ENCODE measurements at places on chromosomes 7 and 10.

- no peak for DNase-seq
Observed at GRCh38 chr7:80277434-80278427, 143.1 kb downstream of the GNAI1 start.

GRCh38 chr7:15604166-15604565 lies 42.4 kb upstream of the AGMO start:
- no peak for DNase-seq

DNA sequence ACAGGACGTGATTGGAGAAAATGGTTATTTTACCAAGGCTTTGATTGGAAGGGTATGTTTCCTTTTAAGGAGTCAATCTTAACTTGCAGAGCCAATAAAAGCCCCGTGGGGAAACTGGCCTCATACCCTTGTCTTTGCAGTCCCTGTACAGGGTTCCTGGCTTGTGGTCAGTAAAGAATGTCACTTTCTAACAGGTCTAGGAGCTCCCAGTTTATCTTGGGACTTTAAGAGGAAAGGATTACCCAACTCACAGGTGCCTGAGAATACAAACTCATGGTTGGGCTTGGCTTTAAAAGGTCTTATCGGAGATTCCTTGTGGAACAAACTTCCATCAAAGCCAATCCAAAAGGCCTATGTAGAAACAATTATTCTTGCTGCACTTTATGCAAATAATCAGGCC lies 221.8 kb downstream of the PHF14 start:
- no peak for DNase-seq

DNA sequence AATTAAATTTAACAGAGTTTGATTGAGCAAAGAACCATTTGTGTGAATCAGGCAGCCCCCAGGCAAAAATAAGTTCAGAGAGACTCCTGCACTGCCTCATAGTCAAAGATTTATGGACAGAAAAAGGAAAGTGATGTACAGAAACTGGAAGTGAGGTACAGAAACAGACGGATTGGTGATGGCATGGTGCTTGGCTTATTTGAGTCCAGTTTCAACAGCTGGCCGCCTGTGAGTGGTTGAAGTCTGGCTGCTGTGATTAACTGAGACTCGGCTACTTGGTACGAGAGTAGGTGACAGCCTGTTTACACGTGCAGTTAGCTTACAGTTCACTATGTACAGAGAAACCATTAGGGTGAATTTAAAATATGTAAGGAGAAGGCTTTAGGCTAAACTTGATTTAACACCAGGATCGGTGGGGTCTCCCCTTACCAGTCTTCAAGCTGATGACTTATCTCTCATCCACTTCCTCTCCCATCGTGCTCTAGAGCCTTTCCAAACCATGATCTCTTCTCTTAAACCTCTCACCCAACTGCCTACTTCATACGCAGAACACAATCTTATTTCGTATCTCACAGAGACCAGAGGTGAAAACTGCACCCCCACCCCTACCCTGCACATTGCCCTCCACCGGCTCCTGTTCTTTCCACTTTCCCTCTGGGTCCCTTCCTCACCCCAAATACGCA lies 5.0 kb upstream of the MSMB start:
- no peak for DNase-seq

GRCh38 chr10:76278811-76279460 lies 847.5 kb downstream of the LRMDA start:
- DNase-seq, result no peak

DNA sequence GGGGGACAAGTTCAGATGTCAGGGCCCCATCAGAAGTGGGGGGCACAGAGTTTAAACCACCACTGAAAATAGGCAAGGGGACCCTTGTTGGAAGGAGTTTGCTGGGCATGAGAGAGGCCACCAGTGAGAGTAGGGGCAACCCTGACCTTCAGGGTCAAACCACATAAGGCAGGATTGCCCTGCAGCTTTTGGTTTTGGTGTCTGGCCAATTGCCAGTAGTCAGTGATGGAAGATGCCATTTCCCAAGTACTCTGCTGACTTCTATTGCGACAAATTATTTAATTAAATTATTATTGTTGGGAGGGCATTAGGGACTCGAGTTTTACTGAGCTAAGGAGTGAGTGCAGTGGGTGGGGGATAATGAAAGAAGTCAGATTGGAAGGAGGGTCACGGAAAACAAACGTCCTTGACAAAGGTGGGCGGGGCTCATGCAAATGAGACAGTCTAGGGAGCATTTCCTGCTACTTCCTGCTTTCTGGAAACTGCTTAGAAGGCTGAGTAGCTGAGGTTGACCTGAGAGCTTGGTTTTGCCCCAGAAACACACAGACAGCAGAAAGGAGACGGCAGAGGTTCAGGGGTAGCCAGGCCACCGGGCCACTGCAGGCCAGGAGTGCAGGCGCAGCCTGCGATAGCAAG lies 74.2 kb upstream of the ANLN start:
- DNase-seq, result no peak

- DNase-seq, result no peak
Observed at GRCh38 chr7:80631421-80631820, 7.0 kb upstream of the CD36 start.
